Activated CD4-positive, alpha-beta T cell treated with anti-CD3 and anti-CD28 coated beads, Interleukin-2, Interleukin-4, amounts not matched to agents 100 ng/mL and 50 ng/mL, durations not matched to agents 16 hours and 8 hours (primary cell): ENCODE measurements at places on chromosomes 2 and 18.

GRCh38 chr18:62281684-62282083 lies 43.4 kb upstream of the TNFRSF11A start:
- peak; percentile 45 for DNase-seq

GRCh38 chr2:221570321-221570935 lies 1.7 kb downstream of the EPHA4 start:
- DNase-seq: no peak

- DNase-seq: no peak
Measured at GRCh38 chr2:209138079-209138478, 285.8 kb upstream of the MAP2 start.

- no peak for DNase-seq
Measured at GRCh38 chr2:207676827-207677354, 34.5 kb upstream of the CCNYL1 start.

DNA sequence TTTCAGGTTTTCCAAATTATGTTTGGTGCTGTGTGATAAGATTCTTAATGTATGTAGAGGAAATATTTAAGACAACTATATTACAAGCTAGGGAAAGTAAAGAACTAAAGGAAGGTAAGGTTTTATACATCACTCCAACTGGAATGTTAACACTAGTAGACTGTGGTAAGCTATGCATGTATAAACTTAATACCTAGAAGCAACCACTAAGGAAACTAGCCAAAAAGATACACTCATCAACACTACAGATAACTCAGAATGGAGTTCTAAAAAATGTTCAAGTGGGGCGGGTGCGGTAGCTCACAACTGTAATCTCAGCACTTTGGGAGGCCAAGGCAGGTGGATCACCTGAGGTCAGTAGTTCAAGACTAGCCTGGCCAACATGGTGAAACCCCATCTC lies 37.8 kb upstream of the MALL start:
- DNase-seq: no peak

DNA sequence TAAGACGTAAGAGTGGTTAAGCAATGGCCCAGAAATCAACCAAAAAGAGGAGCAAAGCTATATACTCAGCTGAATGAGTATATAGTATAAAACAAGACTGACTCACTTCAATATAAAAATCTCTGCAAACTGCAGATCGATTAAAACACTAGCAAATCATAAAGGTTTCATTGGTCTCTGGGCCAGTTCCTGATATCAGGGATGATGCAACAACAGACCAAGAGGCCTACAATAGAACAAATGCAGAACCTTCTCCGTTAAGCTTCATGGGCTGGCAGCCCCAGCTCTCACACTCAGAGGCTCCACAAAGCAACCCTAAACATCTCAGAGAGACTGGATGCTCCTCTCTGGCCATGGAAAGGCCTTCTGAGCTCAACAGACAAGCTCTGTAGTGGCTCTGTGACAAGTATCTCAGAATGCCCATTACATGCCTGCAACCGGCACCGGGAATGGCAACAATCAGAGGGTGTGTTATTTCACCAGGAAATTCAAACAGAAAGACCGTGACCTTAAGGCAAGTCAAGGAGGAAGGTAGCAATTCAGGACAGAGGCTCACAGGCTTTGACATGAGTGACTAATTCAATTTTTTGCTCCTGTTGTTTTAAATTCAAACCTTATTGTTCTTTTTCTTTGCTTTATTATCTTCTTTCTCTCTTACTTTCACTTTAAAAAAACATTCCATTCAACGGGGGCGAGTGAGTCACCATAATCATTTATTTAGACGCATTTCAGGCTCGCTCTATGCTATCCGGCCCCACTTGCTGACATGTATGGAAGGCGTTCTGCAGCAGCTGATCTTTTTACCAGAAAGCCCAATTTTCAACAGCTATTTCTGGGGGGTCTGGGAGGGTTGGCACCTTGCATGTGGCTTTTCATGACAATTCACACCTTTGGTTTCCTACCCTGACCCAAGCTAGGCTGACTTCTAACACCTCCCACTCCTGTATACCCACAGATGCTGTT lies 15.1 kb downstream of the CYRIA start:
- no peak for DNase-seq

DNA sequence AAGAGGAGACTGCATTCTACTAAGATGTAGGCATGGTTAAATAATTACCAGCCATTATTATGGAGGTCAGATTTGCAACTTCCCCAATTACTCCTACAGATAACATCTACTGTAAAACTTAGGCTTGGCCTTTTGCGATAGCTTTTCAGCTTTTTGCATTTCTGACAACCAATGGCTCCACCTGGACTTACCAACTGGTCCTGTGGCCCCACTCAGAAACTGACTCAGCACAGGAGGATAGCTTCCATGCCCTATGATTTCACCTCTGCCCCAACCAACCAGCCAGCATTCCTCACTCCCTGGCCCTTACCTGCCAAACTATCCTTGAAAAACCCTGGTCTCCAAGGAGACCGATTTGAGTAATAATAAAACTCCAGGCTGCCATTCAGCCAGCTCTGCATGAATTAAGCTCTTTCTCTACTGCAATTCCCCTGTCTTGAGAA lies 28.2 kb downstream of the TUBB6 start:
- DNase-seq: no peak

DNA sequence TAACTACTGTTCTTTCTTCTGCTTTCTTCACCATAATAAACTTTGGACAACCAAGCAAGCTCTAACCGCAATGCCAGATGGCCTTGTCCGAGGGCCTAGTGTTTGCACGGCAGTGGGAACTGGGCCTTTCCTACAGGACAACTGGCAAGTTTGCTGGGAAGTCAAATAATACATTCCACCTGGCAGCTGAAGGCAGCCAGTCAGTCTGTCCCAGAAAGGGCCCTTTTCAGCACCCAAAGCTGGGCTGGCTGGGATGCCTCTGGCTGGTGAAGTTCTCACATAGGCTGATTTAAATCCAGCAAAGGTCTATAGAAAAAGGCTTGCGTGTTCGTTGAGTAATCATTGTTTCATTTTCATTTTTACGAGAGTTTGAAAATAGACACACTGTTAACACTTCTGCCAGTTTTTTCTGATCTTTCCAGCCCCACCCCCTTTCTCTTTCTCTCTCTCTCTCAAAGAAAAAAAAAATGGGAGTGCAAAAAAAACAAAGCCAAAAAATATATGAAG lies 110.0 kb upstream of the EPAS1 start:
- peak; percentile 76 for DNase-seq

- DNase-seq: no peak
Measured at GRCh38 chr2:26887151-26887550, 39.2 kb downstream of the DPYSL5 start.

- DNase-seq: no peak
Measured at GRCh38 chr2:45741161-45741850, 89.8 kb downstream of the PRKCE start.

GRCh38 chr2:84840306-84840705 lies 40.6 kb downstream of the TRABD2A start:
- DNase-seq: no peak

- DNase-seq: no peak
Measured at GRCh38 chr2:222364285-222364895, 60.0 kb upstream of the SGPP2 start.

GRCh38 chr2:98346311-98347236 lies at the start of gene CNGA3:
CNGA3 (plus strand) TSS chr2:98346456; CDS start chr2:98369976, 23,520 bp downstream.
- no peak for DNase-seq

- DNase-seq: no peak
Measured at GRCh38 chr2:223055836-223056235, 3.8 kb downstream of the KCNE4 start.

DNA sequence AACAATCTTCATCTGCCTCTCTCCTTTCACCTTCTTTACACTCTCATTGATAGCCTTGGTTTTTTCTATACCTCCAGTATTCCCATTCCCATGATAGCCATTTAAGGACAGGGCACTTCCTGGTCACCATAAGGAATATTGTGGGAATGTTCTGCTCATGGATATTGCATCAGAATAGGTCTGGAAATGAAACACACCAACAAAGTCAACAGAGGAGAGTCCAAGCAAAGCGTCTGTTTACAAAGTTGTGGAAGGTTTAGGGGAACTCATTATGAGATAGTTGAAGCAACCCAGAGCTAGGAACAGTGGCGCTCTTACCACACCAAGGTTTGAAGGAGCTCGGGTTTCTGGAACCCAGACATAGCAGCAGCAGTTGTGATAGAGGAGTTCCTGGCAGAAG lies 150.3 kb upstream of the TNP1 start:
- no peak for DNase-seq

- DNase-seq: no peak
Measured at GRCh38 chr2:85247610-85248009, 80.2 kb downstream of the TGOLN2 start.

DNA sequence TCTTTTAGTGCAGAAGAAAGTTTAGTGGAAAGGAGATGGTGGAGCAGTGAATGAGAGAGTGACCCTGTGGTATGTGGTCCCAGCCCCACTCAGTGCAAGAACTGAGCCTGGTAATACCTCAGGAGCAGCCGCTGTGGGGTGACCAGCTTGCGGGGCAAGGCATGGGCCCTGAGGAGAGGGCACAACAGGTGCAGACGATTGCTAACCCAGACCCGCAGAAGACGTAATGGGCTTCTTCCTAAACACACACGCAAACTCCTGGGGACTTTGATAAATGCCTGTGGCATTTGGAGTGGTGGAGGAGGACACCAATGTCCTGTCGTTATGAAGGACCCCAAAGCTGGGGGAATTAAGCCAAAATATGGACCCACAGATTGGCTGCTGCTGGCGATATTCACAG lies 78.7 kb downstream of the GFPT1 start:
- no peak for DNase-seq

DNA sequence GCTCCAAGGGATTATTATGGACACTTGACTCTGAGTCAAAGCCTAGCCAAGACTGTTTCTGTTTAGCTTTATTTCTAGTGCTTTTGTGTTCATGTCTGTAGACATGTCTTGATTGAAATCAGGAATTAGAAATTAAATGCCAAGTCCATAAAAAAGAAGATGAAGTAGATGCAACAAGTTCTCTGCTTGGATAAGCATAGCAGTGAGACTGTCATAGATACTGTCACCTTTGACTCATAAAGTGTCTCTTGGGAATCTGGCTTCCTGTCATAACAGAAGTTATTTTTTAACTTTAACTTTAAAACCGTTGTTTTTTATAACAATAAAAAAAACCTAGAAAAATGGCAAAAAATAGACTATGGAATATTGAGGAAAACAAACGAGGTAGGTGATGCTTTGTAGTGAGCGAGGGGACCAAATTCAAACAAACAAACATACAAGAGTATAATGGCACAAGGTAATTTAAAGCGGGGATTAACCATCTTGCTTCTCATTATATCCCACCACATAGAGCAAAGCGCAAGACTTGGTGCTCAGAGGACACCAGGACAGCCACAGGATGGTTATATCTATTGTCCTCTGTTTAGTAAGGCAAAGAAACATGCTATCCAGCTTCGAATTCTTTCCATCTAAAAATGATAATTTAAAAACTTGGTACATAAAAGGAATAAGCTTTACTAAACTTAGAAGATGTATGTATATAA lies 64.6 kb downstream of the CD226 start:
- peak; percentile 17 for DNase-seq

DNA sequence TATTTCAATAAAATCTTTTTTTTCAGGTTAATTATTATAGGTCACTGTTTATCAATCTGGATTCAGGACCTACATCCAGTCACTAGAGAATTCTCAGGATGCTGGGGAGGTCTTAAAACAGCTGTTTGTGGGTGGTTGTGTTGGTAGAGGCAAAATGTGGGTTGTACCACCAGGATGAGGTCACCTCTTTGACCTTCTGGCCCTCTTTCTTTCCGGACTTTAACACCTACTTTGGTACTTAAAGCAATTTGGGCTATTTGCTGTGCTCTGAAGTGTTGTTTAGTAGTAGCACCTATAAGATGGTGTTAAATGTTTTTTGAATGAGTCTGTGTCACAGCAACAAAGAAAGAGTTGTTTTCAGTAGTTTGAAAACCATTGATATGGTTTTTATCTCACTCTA lies 14.6 kb downstream of the EML4 start:
- DNase-seq: no peak

DNA sequence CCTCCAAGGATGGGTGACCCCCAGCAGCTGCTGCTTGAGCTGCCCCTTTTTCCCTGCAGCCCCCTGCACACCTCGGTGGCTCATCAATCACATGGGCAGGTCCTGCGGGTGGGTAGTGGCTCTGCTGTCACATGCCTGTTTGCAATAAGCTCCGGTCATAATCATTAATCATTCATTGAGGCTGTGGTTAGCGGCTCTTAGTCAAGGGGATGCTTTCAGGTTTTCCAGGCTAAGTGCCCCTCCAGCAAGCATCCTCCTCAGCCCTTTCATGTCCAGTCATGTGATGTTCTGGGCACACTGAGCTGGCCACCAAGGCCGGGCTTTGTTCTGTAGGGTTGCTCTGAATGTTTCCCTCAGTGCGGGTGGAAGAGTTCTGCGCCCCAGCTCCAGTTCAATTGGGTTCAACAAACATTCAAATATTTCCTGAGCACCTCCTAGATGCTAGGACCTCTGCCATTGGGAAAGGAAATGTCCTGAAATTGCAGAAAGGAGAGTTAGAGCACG lies 96.4 kb upstream of the LDAH start:
- no peak for DNase-seq

GRCh38 chr2:28326881-28327505 lies 65.7 kb upstream of the FOSL2 start:
- DNase-seq: no peak

GRCh38 chr2:148461876-148462275 lies 182.7 kb upstream of the EPC2 start:
- DNase-seq: no peak

GRCh38 chr2:54092940-54093339 lies 22.5 kb upstream of the ACYP2 start:
- DNase-seq: no peak
